ENCODE measurements at places on chromosomes 12 and 14.

GRCh38 chr12:50984586-50985298 lies 32.4 kb downstream of the HIGD1C start:
- DNase-seq = no peak

DNA sequence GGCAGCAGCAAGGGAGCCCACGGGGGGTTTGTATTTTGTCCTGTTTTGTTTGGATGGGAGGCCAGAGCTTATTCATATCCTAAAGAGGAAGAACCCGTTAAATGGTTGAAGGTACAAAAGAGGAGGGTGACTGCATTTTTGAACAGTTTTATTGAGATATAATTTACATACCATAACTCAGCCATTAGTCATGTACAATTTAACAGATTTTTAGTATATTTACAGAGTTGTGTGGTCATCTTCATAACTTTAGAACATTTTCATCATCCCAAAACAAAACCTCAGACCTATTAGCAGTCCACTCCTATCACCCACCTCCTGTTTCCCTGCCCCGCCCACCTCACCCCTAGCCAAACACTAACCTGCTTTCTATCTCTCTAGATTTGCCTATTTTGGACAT lies 12.6 kb downstream of the NRDE2 start:
- no peak for DNase-seq

GRCh38 chr12:114395755-114396152 lies 10.2 kb downstream of the TBX5 start:
- no peak for DNase-seq

DNA sequence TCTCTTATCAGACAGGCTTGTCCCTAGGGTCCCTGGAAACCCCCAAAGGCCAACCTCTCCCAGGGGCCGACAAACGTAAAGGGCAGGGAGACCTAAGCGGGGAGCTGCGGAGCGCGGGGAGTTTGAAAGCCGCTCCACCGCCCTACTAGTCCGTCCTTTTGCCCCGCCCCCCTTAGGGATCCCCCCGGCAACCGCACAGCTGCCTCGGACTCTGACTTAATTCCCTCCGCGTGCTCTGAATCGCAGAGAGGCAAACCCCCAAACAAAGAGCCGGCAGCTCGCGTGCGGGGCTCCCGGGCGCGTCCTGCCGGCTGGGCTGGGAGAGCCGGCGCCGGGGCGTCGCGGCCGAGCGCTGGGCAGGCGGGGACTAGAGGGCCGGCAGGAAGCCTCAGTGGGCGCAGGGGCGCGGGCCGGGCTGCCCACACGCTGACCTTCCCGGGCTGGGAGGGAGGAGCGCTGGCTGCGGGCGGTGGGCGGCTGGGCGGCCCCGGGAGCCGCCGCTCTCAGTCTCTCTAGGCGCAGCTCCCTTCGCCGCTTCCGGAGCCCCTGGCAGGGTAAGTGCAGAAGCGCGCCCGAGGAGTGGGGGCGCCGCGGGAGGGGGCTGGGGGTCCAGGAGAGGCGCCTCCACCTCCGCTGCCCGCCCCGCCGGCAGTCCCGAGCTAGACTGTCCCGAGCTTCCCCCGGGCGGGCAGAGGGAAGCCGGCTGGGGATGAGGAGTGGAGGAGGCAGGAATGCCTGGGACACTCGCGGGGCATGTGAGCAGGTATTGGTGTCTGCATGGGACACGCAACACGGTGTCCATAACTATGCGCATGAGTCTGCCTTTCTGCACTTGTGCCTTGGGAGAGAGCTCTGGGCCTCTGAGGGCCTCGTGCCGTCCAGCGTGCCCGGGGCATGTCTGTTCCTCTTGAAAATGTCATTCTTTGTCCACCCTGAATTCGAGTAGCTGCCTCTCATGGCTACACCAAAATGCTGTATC lies at the start of gene TSPAN11:
TSPAN11 (plus strand) TSS at position 506 of the 979 bp plus-strand sequence. CDS start 27,244 bp downstream, outside the sequence.
- DNase-seq = peak; percentile 55

DNA sequence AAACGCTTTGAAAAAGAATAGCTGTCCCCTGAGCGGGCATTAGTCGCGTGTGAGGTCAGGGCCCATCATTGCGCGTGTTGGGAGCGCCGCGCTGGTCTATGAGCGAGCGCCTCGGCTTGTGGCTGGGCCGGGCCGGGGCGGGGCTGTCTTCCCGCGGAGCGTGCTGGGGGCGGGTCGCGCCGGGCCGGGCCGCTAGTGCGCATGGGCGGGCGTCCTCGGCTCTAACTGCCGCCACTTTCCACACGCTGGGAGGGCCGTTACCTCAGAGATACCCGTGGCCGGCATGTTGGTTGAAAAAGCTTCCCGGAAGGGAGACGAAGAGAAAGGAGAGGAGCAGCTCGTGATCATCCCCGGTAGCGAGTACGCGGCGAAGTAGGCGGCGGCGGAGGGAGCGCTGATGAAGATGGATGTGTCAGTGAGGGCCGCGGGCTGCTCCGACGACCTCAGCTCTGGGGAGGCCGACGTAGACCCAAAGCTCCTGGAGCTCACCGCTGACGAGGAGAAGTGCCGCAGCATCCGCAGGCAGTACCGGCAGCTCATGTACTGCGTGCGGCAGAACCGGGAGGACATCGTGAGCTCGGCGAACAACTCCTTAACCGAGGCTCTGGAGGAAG lies at the start of gene EID3:
EID3 (plus strand) TSS at position 202 of the 614 bp plus-strand sequence; CDS start at position 398, 196 bp downstream.
- peak; percentile 93 for DNase-seq

DNA sequence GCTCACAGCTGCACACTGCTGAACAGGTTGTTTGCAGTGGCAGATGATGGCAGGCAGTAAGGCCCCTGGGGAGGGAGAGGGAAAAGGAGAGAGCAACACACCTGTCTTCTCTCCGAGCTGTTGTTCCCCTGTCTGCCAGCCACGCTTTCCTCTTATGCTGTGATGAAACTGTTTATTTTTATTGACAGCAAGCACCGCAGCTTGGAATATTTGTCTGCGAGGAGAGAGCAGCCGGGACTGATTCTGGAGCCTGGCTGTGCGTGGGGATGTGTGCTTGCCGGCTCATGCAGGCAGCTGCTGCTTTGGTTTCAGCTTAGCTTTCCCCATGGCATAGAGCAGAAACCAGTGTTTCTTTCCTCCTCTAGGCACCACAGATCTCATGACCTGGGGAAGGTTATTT lies 58.7 kb upstream of the KCNA5 start:
- DNase-seq = no peak

GRCh38 chr14:89417465-89418225 lies 612 bp upstream of the FOXN3 start:
- DNase-seq = peak; percentile 67

GRCh38 chr12:54984658-54985376 lies at the start of gene TESPA1:
TESPA1 (minus strand) TSS chr12:54984762; CDS start chr12:54974562, 10,200 bp downstream.
- DNase-seq = peak; percentile 55

GRCh38 chr12:16258963-16259362 lies 18.5 kb downstream of the SLC15A5 start:
- no peak for DNase-seq

- no peak for DNase-seq
Observed at GRCh38 chr14:103343905-103344797, 10.1 kb downstream of the EIF5 start.

- no peak for DNase-seq
Observed at GRCh38 chr12:52587563-52587962, 13.7 kb downstream of the KRT72 start.

DNA sequence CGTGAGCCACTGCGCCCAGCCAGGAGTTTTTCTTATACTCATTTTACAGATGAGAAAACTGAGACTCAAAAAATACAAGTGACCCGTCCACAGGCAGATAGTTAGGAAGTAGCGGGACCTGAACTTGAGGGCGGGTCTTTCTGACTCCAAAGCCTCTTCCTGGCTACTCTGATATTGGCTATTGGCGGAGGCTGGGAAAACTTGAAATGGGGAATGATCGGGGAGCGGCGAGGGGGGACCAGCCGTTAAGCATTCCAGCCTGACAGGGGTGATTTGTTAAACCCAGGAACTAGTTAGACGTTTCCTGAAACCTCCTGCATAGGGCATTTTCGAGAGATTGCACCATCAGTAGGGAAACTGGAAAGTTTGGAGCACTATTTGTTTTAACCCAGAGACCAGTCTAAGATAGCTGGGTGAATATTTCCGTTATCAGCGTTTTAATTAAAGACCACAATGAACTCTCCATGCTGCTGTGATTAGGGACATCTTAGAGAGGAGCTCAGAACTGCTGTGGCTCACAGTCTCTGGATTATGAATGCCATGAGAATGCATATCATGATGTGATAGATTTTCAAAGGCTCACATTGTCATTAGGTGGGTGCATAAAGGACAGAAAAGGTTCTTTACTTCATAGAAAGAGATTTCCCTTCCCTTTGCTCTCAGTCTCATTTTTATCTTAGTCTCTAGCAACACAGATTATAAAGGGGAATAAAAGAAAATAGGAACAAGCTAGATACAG lies 2.5 kb downstream of the NR1H4 start:
- no peak for DNase-seq

GRCh38 chr12:13534645-13535398 lies 338.3 kb downstream of the EMP1 start:
- DNase-seq = peak; percentile 81

- no peak for DNase-seq
Observed at GRCh38 chr12:53674977-53675700, 744 bp downstream of the ATP5MC2 start.

DNA sequence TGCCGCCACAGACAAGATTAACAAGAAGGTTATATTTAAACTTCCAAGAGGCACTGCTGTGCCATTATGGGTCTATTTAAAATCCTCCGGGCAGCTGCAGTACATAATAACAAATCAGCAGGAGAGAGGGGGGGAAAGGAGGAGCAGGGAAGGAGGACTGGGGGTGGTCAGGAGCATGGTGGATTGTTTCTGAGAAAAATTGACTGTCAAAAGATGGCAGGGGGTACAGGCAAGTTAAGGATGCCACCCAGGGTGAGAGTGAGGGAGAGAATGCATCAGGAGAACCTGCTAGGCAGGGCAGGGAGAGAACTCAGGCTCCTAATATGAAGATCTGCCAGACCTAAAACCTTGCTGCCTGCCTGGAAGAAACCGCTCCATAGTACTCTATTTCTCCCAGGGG lies 181.8 kb downstream of the GRIN2B start:
- no peak for DNase-seq

DNA sequence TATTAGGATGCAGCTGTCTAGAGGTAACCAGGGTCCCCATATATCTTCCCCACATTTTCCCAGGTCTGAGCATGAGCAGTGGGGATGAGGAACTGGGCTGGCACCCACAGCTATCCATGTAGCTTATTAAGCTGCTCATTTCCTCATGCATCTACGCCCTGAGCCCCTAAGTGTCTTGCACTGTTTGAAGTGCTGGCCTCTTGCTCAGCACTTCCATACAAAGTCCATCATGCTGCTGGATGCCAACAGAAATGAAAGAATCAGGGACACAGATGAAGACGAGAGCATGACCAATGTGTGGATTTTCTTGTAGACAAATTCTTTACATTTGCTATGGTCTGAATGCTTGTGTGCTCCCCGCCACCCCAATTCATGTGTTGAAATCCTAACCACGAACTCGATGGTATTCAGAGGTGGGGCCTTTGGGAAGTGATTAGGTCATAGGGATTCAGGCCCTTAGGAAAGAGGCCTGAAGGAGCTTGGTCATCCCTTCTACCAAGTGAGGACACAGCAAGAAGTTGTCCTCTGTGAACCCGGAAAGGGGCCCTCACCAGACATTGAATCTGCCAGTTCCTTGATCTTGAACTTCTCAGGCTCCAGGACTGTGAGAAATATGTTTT lies 54.5 kb downstream of the C12orf75 start:
- no peak for DNase-seq

- no peak for DNase-seq
Observed at GRCh38 chr14:35689000-35689460, 120.1 kb downstream of the RALGAPA1 start.

DNA sequence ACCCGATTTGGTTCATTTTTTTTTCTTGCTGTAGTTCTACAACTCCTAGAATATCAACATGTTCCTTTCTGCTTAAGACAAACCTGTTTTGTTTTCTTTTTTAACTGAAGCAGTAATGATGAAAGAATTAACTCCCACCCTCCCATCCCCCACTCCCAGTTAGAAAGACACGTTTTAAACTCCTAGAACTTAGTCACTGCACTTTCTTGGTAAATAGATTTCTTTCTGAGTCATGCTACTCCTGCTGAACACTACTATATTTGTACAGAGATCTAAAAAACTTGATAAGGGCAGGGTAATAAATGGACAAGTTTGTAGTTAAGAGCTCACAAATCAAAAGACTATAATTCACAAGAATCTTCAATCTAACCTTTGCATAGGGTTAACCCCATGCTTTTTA lies 118.9 kb upstream of the PTPRB start:
- no peak for DNase-seq

DNA sequence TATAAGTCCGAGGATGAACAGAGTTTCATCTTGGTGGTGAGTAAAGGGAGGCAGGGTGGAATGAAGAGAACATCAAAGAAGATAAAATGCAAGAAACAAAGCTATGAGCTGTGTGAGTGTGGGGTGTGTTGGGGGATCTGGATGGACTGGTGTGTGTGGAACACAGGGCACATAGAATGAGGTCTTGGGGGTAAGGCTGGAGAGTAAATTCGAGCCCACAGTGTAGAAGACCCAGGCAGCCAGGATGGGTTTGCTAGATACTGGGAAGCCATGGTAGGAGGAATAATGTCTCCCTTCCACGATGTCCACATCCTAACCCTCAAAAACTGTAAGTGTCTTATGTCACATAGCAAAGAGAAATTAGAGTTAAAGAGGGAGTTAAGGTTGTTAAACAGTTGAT lies 6.8 kb downstream of the KCNMB4 start:
- no peak for DNase-seq

DNA sequence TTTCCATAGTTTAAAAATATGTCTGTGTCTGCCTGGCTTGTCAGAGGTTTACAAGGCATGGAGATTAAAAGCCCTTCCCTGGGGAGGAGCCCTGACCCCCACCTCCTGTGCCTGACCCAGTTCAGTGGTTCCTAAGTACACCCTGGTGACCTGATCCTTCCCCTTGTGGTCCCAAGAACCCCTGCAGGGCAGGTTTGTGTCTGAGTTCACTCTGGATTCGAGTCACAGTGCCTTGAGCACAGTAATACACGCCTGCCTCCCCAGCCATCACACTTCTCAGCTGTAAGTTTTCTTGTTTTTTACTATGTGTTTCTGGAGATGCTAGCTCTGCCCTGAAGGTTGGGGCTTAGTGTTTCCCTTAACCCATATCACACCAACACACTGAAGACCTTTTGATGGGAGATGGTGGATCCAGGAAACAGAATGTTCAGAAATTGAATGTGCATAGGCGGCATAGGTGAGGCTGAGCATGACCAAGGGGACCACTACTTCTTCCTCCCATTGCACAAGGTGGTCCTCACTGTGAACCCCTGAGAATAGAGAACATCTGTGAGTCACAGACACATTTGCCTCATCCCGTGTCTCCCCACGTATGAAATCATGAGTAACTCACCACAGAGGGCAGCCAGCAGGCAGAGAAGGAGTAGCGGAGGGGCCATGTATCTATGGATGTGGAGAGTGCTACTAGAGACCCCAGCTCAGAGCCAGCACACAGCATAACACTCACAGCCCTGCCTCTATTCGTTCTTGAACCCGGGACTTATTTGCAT lies 962.9 kb downstream of the TMEM121 start:
- DNase-seq = no peak

- no peak for DNase-seq
Observed at GRCh38 chr12:45504316-45505010, 225.0 kb upstream of the ARID2 start.

- no peak for DNase-seq
Observed at GRCh38 chr14:98542316-98542715, 729.7 kb downstream of the BCL11B start.

Data from testis (tissue), 5 donors.